ENCODE measurements at places on chromosomes 4 and X.

- no peaks in the 10 kb centered on the region for H3K36me3 ChIP-seq
- H3K4me3 ChIP-seq, result no peak overlapping the region
- H3K27ac ChIP-seq, result no peak overlapping the region
- DNase-seq, result no peak
- peaks cover 39% of the 10 kb centered on the region for H3K27me3 ChIP-seq
Measured at GRCh38 chr4:71189471-71189870, 149.3 kb upstream of the SLC4A4 start.

GRCh38 chr4:21699446-21699845 lies 249.1 kb downstream of the KCNIP4 start:
- DNase-seq, result no peak
- H3K36me3 ChIP-seq, result no peaks in the 10 kb centered on the region
- H3K4me1 ChIP-seq, result no peaks in the 10 kb centered on the region
- H3K27me3 ChIP-seq, result no peaks in the 10 kb centered on the region
- no peak overlapping the region for H3K4me3 ChIP-seq

DNA sequence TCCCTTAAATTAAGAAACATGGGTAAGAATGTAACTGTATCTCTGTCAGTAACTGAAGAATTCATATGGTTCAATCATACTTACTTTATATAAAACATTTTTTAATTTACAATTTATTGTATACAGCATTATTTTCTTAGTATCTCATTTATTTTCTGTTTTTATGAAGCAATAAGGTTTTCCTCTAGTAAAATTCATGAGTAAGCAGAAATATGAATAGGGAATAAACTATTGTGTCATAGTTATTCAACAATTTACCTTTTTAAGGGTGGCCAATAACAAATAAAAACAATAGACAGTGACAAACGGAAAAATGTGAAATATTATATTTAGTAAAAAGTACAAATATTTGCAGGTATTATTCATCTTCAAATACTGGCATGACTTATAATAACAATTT lies 624.4 kb downstream of the TECRL start:
- no peak overlapping the region for H3K27ac ChIP-seq
- H3K4me1 ChIP-seq, result no peaks in the 10 kb centered on the region
- H3K36me3 ChIP-seq, result no peaks in the 10 kb centered on the region
- H3K4me3 ChIP-seq, result no peak overlapping the region

GRCh38 chrX:148310426-148311165 lies 189.8 kb upstream of the AFF2 start:
- peak overlapping the region; percentile 98 for H3K27ac ChIP-seq
- H3K4me3 ChIP-seq, result peak overlapping the region; percentile 42
- no peaks in the 10 kb centered on the region for H3K27me3 ChIP-seq
- H3K4me1 ChIP-seq, result peaks cover 51% of the 10 kb centered on the region
- H3K36me3 ChIP-seq, result no peaks in the 10 kb centered on the region
- peak; percentile 87 for DNase-seq

- H3K4me3 ChIP-seq, result no peak overlapping the region
- no peak for DNase-seq
- peaks cover 7% of the 10 kb centered on the region for H3K36me3 ChIP-seq
- H3K27me3 ChIP-seq, result no peaks in the 10 kb centered on the region
- no peaks in the 10 kb centered on the region for H3K4me1 ChIP-seq
Measured at GRCh38 chr4:124684301-124684700, 28.2 kb downstream of the ANKRD50 start.

DNA sequence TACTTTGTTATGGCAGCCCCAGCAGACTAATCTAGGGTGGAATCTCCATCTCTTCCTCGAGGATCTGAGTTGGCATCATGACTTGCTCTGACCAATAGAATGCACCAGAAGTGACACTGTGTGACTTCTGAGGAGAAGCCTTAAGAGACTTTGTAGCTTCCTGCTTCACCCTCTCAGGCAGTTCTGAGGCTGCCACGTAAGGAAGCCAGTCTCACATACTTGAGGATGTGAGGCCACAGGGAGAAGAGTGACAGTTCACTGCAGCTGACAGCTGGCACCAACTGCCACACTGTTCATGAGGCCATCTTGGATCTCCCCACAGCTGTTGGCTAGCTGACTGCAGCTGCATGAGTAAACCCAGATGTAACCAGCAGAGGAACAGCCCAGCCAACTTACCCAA lies 29.3 kb upstream of the BCOR start:
- H3K27me3 ChIP-seq, result no peaks in the 10 kb centered on the region
- H3K4me3 ChIP-seq, result no peak overlapping the region
- peak; percentile 88 for DNase-seq
- H3K27ac ChIP-seq, result peak overlapping the region; percentile 96

DNA sequence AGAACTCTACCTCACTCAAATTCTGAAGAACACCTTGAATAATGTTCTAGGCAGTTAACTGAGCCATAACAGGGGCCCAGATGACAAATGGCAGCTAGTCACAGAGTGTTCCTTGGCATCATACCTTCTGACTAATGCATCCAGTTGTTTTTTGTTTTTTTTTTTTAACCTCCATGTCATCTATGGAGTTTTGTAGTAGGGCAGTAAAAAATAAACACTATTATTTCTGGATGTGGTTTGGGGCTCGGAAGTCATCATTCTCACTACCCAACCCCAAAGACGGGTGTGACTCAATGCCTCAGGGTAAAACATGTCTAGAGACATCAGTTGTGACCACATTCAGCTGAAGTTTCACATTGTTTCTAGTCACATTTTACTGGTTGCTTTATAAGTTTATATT lies 31.2 kb upstream of the MCF2 start:
- no peaks in the 10 kb centered on the region for H3K4me1 ChIP-seq
- H3K27ac ChIP-seq, result no peak overlapping the region
- DNase-seq, result no peak
- H3K4me3 ChIP-seq, result no peak overlapping the region
- H3K36me3 ChIP-seq, result peaks cover 13% of the 10 kb centered on the region

- H3K27me3 ChIP-seq, result no peaks in the 10 kb centered on the region
- no peak overlapping the region for H3K4me3 ChIP-seq
- no peak for DNase-seq
- no peaks in the 10 kb centered on the region for H3K4me1 ChIP-seq
- H3K36me3 ChIP-seq, result no peaks in the 10 kb centered on the region
- no peak overlapping the region for H3K27ac ChIP-seq
Measured at GRCh38 chr4:65217179-65217578, 453.1 kb downstream of the EPHA5 start.

DNA sequence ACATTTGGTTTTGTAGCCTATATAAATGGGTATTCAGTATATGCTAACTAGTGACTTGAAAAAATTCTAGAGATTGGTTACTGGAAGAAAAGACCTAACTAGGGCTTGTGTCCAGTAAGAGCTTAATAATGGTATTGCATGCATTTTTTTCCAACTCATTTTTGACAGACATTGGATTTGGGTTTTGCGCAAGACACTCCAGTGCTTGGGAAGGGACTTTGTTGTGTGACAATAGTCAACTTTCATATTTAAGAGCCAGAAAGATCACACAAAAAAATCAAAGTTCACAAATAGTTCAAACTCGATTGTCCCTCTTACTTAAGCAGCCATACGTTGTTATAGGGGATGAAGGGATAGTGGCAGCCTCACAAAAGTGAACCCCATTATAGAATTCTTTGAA lies 1.2 kb upstream of the HSD17B11 start:
- DNase-seq, result no peak
- H3K36me3 ChIP-seq, result peaks cover 3% of the 10 kb centered on the region
- H3K27ac ChIP-seq, result no peak overlapping the region

DNA sequence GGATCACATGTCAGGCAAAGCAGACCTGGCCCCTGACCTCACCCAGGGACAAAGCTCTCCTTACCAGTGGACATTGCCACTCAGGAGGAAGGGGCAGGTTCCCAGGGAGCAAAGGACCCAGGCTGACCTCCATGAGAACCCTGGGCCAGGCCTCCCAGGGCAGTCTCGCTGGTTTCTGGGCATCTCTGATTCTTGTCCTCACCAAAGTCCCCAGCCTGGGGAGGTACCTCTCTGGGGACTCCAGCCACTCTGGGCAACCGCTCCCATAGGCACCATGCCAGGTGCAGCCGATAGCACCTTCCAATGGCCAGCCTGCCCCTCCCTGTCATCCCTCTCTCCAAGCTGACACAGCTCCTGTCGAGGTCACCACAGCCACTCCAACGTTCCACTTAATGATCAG lies 7.9 kb downstream of the EVC2 start:
- H3K27me3 ChIP-seq, result no peaks in the 10 kb centered on the region
- no peaks in the 10 kb centered on the region for H3K4me1 ChIP-seq
- H3K27ac ChIP-seq, result no peak overlapping the region
- DNase-seq, result no peak
- no peak overlapping the region for H3K4me3 ChIP-seq
- no peaks in the 10 kb centered on the region for H3K36me3 ChIP-seq

DNA sequence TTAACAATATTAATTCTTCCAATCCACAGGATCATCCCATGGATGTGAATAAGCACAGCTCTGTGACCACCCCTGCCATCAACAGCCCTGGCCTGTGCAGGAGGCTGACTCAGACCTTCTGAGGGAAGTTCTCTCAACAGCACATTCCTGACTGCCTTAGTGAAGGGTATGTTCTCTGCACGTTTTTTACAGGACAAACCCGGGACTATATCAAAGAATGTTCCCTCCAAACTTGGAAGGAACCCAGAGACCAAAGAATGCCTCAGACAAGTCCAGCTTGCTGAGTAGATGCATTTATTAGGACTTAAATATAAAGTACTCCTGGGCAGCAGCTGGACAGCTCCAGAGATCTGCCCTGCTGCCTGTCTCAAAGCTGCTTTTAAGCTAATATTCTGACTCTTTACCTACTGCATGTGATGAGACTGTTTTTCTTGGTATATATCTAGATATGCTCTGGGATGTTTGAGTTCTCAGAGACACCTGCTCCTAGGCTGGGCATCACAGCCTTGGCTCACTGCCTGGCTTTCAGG lies 1127.8 kb upstream of the PRKX start:
- H3K36me3 ChIP-seq, result no peaks in the 10 kb centered on the region
- H3K27ac ChIP-seq, result no peak overlapping the region
- H3K4me3 ChIP-seq, result no peak overlapping the region
- no peaks in the 10 kb centered on the region for H3K4me1 ChIP-seq
- H3K27me3 ChIP-seq, result no peaks in the 10 kb centered on the region

DNA sequence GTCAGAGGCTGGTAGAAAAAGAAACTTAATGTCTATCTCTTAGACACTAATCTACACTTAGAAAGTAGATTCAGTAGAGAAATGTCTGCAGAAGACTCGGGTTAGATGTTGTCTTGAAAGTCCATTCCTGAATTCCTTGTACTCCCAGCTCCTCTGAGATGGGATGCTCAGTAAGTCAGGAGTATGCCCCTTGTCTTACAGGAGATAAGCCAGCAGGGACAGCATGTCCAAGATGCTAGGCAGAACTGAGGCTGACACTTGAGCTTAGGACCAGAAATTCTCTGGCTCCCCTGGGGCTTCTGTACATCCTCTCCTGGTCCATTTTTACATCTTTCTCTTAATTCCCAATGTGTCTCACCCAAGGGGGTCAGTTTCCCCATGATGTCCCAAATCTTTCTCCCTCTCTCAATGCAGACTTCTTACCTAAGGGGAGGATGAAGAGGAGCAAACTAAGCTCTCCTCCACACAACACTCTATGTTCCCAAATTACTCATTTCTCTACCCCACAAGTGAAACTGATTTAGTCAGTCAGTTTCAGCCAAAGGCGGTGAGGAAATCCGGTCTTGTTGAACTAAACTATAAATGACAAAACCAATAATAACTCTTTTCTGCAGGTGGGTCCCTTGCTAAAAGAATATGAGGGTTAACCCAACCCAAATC lies 558.2 kb upstream of the DIPK2B start:
- no peaks in the 10 kb centered on the region for H3K36me3 ChIP-seq
- H3K27me3 ChIP-seq, result no peaks in the 10 kb centered on the region
- peak; percentile 50 for DNase-seq
- H3K4me1 ChIP-seq, result peaks cover 61% of the 10 kb centered on the region
- H3K4me3 ChIP-seq, result no peak overlapping the region
